ENCODE measurements at places on chromosomes 1 and 21.

GRCh38 chr1:94727846-94728715 lies 92.1 kb upstream of the SLC44A3 start:
- DNase-seq: no peak

GRCh38 chr1:178477373-178477772 lies 19.4 kb downstream of the CLEC20A start:
- DNase-seq: no peak

DNA sequence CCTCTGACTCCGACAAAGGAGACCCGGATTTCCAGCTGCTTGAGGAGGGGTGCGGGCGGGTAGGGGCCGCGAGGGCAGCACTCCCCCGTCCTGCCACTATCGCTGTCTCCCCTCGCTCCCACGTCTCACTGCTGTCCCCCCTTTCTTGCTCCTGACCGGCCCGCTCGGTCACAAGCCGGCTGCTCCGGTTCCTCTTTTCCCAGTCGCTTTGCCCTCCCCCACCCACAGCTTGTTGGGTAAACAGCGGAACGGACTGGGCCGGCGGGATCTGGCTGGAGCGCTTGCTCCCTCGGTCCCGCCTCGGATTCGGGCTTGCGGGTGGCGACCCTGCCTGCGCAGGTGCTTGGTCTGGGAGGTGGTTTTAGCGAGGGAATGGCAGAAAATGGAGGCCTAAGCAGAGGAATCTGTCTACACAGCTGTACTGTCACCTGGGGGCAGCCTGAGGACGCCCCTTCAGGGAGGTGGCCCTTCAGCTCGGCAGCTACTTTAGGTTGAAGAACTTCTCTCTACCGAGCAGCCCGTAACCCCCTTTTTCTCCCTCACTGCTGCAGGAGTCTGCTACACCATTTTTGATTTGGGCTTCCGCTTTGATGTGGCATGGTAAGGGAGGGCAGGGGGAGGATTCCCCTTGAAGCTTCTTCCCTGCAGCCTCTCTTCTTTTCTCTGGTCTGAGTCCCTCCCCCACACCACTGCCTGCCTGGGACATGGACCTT lies 645 bp downstream of the ATP6V0B start:
- no peak for DNase-seq

GRCh38 chr1:87284456-87285240 lies 44.0 kb upstream of the LMO4 start:
- DNase-seq: no peak

GRCh38 chr1:15758343-15758931 lies at the start of gene FBLIM1:
FBLIM1 (plus strand) TSS chr1:15758795; CDS start chr1:15764984, 6,189 bp downstream.
- DNase-seq: no peak

- DNase-seq: no peak
Measured at GRCh38 chr1:116545359-116545705, 25.5 kb downstream of the CD58 start.

GRCh38 chr21:16815243-16815642 lies 697.6 kb upstream of the CXADR start:
- DNase-seq: no peak

DNA sequence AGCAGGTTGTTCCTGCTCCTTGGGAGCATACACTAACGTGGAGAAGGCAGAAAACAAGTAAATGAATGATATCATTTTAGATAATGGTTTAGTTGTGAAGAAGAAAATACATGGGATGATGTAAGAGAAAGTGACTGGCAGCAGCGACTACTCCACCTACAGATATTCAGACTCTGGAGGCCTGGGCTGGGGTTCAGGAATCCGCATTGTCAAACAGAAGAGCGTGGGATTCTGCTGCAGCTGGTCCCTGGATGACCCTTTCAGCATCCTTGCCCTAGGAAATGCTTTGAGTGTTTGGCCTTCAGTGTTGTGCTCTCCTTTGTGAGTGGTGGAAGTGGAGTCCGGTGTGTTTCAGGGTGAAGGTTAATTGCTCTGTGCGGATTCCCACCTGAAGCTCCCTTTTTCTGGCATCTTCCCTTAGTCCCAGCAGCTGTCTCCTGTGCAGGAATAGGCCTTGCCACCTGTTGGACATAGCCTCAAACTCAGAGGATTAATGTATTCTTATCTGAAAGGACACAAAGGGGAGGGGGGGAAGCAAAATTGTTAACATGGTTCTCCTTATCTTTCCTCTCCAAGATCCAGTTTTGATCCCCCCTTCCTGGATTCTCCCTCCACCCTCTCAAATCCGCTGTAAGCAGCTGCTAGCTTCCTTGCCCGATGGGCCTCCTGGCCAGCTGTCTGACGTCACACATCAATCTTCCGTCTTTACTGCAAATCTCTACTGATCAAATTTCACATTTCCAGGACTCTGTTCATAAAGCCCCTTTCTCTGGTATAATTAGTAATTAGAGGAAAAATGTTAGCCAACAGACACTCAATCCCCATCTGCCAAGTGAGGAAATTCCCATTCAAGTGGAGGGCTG lies 68.3 kb upstream of the SPAG17 start:
- no peak for DNase-seq

DNA sequence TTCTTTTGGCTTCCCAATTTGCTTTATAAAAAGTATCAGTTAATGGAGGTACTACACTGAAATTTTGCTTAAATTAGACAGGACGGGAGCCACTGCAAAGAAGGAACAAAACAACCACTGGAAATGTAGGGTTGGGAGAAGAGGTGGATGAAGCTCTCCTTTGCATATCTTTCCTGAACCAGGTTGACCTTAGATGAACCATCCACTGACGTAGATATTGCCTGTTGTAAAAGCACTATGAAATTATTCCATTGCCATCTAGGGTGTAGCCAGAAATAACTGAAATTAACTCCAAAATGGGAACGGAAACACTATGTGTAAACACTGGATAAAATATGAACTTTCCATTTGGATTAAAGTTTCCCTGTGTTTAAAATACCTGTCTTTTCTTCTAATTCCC lies 1.2 kb upstream of the ABL2 start:
- no peak for DNase-seq

GRCh38 chr1:41950820-41951219 lies 32.1 kb upstream of the HIVEP3 start:
- DNase-seq: no peak

- DNase-seq: no peak
Measured at GRCh38 chr1:28127617-28128257, 39.3 kb upstream of the EYA3 start.

GRCh38 chr1:45843474-45843905 lies 40.1 kb downstream of the MAST2 start:
- no peak for DNase-seq
